Right ventricle myocardium inferior (tissue), 1 donor: ENCODE measurements at places on chromosomes 16 and 17. TPM values are rescaled to one million over a fixed set of nuclear protein-coding genes. Genes with fewer than 3 reads are reported as not detected.

DNA sequence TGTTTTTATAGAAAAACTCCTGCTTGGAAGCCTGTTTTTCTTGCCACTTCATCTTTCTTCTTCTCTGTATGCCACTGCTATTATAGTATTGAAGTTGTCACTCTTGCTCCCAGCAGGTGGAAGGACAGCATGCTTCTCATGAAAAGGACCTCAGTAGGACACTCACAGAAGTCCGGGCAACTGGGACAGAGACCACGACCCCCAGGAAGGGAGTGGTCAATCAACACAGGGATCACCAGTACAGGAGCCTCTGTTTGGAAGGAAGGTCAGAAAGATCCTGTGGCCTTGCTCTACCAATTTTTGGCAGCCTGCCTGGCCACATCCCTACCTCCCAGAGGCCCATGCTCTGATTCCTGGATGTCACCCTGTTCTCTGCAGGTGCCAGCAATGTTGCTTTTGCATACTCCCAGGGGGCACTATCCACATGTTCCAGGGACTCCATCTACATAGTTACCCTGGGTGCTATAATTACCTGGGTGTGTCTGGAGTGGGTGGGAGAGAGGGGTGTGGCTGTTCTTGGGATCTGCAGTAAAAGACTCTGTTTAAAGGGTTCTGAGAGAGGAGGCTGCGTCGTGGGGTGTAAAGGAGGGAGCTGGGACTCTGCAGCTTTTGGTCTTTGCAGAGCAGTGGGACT, 13.7 kb upstream of the AKAP10 start:
- no peak for DNase-seq

DNA sequence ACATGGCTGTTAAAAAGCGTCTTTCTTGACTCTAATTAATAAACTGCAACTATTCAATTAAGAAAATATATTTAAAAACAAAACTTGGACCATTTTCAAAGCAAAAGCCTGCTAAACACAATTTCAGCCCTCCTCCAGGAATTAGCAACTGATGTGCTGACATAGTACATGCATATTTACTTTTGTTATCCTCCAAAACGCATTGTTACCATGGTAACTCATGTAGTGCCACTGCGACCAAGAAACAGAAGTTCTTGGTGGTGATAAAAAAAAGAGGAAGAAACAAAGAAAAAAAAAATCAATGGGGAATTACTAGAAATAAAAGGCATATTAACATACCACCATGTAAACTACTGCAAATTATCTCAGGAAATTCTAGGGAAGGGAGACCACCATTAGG, 793.4 kb upstream of the CDH8 start:
- DNase-seq = no peak

GRCh38 chr16:73058616-73059409, 10.9 kb upstream of the ZFHX3 start:
- peak; percentile 78 for DNase-seq

DNA sequence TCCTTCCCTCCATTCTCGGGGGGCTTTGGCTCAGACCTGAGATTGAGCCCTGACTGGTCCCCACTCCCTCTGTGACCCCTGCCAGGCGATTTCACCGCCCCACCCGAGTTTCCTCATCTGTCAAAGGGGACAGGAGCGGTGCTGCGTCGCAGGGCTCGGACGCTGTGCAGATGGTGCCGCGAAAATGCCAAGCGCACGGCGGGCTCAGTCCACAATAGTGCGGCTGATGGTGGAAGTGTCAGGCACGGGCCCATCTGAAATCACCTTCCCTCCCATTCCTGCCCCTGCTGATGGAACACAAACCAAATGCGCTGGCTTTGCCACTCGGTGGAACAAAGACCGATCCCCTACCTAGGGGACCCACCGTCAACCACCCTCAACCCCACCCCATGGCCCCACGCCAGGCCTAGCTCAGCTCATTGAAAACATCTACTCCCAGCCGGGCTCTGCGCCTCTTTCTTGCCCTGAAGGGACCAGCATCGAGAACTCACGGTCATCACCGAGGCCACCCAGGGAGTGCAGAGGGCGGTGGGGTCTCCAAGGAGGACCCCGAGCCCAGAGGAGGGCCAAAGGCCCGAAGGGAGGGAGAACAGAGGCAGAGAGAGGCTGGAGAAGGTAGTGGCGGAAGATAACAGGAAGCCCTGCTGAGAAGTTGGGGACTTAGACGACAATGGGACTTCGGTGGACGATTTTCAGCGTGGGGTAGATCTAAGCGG, 1.4 kb downstream of the CARHSP1 start:
- peak; percentile 78 for DNase-seq

DNA sequence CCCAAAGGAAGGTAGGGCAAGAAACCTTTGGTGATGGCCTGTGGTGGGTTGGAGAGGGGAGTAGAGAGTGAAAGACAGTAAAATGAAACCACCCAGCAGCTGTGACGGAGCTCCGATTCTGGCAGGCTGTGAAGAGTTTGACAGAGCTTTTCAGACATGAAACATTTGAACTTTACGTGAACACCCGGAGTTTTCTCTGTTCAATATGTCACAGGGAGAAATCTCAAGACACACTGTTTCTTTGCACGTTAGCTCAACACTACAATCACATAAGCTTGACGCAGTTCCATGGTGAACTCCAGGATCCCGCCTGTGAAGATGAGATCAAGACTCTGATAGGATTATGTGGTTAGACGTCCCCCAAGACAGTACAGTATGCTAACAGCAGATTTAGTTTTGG, 79.6 kb upstream of the CDH11 start:
- no peak for DNase-seq

DNA sequence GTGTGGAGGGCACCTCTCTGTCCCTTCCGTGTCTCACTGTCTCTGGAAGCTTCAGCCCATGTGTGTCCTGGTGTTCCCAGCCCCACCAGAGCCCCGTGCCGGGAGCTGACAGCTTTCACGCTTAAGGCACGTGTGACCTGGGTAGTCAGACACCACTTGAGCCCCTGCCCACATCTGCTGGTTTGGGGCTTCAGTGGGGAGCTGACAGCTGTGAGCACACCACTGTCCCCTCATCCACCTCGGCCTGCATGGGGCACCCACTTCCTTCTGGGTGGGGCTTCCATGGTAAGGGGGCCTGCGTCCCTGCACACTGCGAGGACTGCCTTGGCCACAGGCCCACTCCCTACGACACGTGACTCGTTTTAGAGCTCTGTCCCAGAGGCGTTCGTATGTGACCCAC, 2.6 kb upstream of the TEDC2 start:
- no peak for DNase-seq

DNA sequence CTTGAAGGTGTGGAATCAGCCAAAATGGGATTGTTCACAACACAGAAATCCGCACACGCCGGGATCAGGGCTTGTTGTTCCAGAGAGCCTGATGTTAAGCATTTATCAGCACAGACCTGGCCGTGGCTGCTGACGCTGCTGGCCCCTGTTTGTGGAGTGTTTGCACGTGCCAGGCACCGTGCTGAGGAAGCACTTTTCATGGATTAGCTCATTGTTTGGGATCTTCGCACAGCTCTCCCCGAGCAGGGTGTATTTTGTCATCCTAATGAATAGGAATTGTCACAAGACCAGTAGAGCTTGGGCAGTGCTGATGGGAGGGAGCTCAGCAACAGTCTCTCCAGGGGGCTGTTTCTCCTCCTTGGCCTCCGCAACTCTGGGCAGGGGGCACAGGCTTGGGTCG, 160.4 kb upstream of the PLCG2 start:
- DNase-seq = no peak

DNA sequence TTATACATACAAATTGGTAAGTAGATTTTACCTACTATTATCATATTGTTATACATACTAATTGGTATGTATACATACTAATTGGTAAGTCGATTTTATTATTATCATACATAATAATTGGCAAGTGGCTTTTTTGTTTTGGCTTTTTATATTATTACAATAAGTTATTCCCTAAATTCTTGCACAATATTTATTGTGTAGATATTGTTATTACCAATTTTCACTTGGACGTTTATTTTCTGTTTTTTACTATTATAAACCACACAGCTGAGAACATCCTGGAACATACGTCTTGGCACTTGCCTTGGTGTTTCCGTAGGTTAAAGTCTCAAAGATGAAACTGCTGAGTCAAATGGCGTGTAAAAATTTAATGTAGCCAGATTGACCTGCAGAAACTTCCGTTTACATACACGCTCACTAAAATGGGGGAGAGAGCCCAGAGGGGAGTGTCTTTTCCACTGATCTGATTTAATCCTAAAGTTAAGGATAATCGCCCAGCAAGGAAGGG, 18.9 kb downstream of the GNGT2 start:
- DNase-seq = no peak

DNA sequence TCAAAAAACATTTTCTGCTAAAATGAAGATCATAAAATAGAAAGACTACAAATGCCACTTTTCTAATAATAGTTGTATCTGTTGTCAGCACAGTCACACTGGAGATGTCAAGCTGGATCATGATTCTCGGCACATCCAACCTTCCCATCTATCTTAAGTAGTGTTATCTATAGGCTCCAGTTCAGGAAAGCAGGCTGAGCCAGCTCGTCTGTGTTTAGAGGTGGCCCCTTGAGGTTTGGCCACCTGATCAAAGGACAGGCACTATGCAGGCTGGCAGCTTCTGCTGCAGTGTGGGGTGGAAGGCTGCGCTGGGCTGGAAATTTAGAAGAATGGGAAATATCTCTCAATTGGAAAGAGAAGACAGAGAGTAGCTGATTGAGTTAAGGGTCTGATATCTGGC, 32.4 kb downstream of the SMYD4 start:
- DNase-seq = no peak

- no peak for DNase-seq
Observed at GRCh38 chr17:78034429-78035091, 76.1 kb downstream of the TNRC6C start.

DNA sequence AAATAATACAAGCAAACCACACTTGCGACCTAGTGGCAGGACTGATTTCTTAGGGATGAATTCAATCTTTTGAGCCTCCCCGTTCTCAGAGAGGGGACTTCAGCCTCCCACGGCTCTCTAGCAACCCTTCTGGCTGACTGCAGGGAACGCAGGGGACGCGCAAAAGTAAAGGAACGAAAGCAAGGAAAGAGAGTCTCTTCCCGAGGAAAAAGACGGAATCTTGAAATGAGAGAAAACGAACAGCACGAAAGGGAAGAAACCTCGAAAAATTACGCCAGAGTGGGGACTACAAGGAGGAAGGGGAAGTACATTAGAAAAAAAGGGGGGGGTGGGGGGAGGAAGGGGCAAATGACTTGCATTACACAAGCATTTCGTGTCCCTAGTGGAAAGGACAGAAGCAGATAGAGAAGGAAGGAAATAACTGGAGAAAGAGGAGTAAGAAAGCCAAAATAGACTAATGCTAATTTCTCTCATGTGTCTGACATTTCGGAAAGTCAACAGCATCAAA, 1.2 kb downstream of the GRB2 start:
- DNase-seq = peak; percentile 70

DNA sequence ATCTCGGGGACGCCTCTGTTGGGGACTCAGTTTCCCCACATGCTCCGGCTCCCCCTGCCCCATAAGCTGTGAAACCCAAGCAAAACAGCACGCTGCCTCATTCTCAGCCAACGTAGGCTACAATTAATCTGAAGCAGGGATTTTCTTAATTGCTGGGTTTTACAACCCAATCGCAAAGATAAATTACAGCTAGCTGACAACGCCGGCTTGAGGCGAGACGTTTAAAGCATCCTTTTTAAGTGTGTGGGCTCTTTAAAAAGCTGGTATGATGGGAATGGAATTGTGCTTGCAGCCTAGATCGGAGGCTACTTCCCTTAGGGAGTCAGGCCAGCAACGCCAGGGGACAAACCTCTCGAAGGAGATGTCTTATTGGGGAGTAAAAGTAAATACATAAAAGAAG, 185.3 kb downstream of the ZNF423 start:
- no peak for DNase-seq

DNA sequence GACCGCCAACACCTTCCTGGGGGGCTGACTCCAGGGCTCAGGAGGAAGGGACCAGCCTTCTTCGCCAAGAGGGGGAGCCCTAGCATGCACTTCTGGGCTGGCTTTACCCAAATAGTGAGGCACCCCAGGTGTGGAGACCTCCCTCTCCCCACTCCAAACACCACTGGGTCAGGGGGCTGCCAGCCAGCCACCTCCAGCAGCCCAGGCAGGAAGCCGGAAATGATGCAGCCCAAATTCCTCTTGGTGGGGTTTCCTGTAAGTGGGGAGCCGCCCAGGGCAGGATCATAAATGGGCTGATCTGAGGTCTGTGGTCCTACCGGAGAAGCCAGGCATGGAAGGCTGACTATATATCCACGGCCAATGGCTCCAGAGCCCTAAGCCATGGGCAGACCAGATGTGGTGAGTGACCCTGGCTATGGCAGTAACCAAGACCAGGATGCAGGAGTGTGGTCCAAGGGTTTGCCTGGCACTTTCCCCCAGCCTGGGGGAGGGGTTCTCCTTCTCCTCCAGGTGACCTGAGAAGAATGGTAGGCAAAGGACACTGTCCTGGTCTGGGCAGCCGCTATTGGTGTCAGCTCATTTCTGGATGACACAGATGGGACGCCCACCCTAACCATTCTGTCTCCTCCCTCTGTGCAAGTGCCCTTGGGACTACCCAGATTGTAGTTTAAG, 4.2 kb downstream of the GIT1 start:
- peak; percentile 71 for DNase-seq

- no peak for DNase-seq
Observed at GRCh38 chr17:78226055-78226758, 5.2 kb upstream of the TMEM235 start.

- DNase-seq = no peak
Observed at GRCh38 chr16:65487231-65487630, 365.4 kb upstream of the CDH11 start.

GRCh38 chr17:73595479-73595878, 48.8 kb downstream of the SDK2 start:
- peak; percentile 76 for DNase-seq

DNA sequence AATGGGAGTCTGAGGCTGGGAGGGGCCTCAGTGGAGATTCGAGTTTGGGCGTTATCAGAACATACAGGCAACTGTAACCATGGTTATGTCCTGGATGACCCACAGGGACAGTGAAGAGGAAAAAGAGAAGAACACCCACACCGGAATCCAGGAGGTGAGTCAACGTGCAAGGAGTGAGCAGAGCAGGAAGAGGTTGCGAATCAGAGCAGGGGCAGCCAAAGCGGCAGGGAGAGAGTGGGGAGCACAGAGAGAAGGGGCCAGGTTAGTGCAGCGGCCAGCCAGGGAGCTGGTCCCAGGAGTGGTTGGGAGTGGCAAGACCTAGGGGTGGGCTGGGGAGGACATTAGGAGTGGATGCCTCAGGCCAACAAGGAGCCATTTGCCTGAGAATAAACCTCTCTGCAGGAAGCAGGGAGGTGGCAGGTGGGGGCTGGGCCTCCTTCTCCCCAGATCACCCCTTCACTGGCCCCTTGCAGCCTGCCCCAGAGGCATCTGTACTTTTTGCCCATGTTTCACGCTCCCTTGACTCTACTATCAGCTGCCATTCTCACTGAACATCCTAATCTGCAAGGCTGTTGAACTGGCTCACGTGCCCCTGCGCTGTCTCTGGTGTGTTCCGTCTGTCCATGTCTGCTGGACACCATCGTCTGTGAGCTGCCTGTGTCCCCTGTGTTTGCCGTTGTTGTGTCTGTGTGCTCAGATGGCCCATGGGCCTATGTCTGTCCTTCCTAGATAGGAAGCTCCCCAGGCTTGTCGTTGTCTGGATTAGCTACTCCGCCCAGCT, 5.1 kb downstream of the KRT13 start:
- no peak for DNase-seq

OR1F1 gene
- not detected for total RNA-seq

CCL14 gene
- 10.3 TPM for total RNA-seq

PIK3R6 gene
- 0.78 TPM for total RNA-seq

GALK1 gene
- total RNA-seq = 23.8 TPM

ABCC11 gene
- total RNA-seq = not detected

TAC4 gene
- 0.43 TPM for total RNA-seq

HSF5 gene
- not detected for total RNA-seq
